ENCODE measurements at places on chromosomes 7 and 10.

DNA sequence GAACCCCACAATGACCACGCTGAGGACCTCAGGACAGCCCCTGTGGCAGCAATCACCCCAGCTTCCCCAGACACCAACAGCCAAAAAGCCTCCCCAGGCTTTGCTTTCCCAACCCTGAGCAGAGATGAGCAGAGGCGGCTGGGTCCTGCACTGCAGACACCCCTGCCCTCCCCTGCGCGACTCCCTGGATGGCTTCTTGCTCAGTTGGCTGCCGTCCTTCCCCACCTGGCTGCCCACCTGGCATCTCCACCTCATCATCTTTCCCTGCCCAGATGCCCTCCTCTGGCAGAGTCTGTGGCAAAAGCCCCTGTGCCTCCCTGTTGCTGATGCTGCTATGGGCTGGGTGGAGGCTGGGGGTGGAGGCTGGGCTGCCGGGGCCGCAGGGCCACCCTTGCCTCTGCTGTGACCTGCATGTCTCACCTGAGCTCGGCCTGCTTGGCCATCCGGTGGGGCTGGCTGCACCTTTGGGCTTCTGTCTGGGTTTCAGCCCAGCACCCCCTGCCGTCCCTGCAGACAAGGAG is 567.7 kb downstream of the TCERG1L start:
- no peak for DNase-seq

DNA sequence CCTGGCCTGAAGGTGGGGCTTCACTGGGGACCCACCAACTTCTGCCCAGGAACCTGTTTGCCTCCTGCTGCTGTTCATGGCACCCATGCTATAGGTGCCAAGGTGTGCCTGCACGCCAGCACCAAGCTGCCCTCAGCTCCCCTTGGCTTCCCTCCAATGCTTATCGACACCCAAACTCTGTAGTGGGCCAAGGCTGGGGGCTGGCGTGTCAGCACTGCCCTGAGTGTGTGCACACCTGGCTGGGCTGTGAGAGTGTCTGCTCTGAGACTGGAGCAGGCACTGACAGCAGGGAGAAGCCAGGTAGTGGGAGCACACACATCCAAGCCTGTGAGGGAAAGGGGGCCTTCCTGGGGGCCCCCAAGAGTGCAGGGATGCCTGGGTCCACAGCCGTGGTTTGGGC is 43.1 kb upstream of the TUBB8 start:
- DNase-seq: no peak

GRCh38 chr10:9469663-9470205 is 1415.2 kb downstream of the GATA3 start:
- DNase-seq: no peak

- no peak for DNase-seq
Observed at GRCh38 chr7:48049850-48050249, 14.5 kb downstream of the C7orf57 start.

GRCh38 chr7:279821-280220 is 10.1 kb upstream of the FOXL3 start:
- DNase-seq: no peak

DNA sequence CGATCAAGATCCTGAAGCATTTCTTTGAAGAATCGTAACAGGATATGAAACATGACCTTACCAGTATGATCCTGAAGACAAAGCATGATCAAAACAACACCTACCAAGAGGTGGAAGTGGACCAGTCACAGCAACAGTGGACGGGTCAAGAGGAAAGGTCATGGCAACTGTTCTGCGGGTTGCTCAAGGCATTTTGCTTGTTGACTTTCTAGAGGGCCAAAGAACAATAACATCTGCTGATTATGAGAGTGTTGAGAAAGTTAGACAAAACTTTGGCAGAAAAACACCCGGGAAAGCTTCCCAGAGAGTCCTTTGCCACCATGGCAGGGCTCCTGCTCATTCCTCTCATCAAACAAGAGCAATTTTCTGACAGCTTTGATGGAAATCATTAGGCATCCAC is 65.6 kb upstream of the LRRC18 start:
- no peak for DNase-seq

GRCh38 chr7:107029061-107029763 is 15.3 kb upstream of the PRKAR2B start:
- DNase-seq: no peak

GRCh38 chr7:101598422-101598985 is 30.6 kb downstream of the MYL10 start:
- no peak for DNase-seq

- no peak for DNase-seq
Observed at GRCh38 chr10:124632064-124632531, 112.1 kb downstream of the FAM53B start.

GRCh38 chr10:85604136-85604725 is 762.4 kb downstream of the GRID1 start:
- DNase-seq: no peak

- no peak for DNase-seq
Observed at GRCh38 chr7:157270060-157270444, 66.8 kb upstream of the DNAJB6 start.

- no peak for DNase-seq
Observed at GRCh38 chr10:133275684-133276092, 980 bp downstream of the ADAM8 start.

- no peak for DNase-seq
Observed at GRCh38 chr10:25294032-25294926, 119.5 kb downstream of the GPR158 start.

DNA sequence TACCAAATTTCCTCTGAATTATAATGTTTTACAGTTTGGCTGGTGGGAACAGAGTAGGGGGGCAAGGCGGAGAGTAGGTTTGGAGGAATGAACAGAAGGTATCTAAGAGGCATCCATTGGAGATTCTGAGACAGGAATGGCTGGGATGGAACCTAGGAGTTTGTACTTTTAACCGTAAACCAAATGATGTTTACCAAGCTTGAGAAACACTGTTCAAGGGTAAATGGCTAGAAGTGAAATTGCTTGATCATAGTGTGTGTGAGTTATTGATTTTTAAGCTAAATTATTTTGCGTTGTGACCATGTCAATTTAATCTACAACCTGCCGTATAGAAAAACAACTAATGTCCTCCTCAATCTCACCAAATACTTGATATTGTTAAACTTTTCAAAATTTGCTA is 306.4 kb upstream of the PHYHIPL start:
- DNase-seq: no peak

- no peak for DNase-seq
Observed at GRCh38 chr7:318476-318875, 28.5 kb downstream of the FOXL3 start.

GRCh38 chr7:42167631-42168236 is 69.3 kb downstream of the GLI3 start:
- no peak for DNase-seq

DNA sequence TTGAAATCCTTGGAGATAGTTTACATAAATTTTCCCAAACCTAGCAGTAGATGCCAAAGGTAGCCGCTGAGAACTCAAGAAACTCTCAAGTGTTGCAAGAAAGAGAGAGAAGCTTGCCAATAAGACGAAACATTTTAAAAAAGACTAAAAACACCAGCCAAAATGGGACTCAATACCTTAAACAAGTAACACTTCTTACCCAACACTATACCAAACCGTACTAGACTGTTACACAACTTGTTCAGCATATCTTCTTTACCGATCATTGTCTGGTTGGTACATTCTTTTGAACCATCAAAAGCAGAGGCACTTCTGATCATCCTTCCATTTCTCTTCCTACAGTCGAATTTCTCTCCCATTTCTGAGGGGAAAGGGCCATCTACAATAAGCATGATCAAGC is 4.8 kb upstream of the PTPN12 start:
- no peak for DNase-seq

GRCh38 chr7:157851501-157852067 is 514.8 kb downstream of the DNAJB6 start:
- DNase-seq: no peak

- no peak for DNase-seq
Observed at GRCh38 chr10:5632446-5632845, 33.9 kb downstream of the ASB13 start.

GRCh38 chr10:59109826-59110225 is 66.6 kb upstream of the PHYHIPL start:
- no peak for DNase-seq

DNA sequence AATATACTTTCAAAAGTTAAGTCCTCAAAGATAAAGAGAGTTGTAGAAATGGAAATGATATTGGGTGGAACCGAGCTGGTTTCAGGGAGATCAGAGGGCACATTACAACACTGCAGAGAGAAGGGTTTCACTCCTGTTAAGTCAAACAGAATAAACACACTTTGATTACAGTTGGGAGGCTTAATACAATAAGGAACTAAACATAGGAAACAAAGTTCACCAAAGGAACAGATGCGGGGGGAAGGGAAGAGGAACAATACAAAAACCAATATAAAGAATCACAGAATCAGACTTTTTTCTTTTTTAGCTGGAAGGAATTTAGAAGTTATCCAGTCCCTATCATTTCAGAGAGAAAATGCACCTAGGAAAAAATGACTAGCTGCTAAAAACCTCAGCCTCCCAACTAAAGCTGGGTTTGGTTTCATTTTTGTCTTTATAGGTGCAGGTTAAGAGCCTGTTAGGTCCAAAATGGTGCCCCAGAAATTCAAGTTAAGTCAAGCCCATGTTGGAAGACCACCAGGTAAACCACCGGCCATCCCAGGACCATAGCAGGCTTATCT is 81.9 kb downstream of the DNMBP start:
- no peak for DNase-seq

- no peak for DNase-seq
Observed at GRCh38 chr10:132061465-132061864, 4.3 kb upstream of the JAKMIP3 start.

Measured in esophagus squamous epithelium (tissue), 5 donors.